Stimulated activated CD4-positive, alpha-beta T cell treated with anti-CD3 and anti-CD28 coated beads, Interleukin-15, amount 100 ng/mL, for 1 hour (primary cell): ENCODE measurements at places on chromosomes 13 and 19.

DNA sequence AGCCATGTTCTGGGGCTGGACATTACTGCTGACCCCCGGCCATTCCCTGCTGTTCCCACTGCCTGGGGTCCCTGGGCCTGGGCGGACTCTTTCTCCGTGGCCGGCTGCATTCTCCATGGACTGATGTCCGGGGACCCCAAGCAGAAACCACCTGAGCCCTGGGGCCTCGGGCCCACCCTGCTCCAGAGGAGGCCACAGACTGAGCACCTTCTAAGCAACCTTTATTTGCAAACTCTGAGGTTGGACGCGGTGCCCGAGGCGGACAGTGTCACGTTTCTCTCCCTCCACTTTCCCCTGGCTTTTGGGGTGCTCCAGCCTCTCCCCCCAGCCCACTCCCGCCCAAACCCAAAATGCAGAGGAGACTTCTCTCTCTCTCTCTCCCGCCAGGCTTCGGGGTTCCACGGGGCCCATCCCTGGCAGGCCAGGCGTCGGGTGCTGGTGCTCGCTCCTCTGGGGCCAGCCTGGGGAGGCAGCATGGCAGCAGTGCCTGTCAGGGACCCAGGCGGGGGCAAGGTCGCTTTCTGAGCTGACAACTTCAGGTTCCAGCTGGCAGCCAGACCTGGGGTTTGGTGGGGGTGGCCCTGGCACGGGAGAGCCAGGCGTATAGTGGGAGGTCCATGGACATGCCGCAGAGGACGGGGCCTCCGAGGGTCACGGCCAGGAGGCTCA, 2.3 kb upstream of the C19orf25 start:
- DNase-seq: no peak

DNA sequence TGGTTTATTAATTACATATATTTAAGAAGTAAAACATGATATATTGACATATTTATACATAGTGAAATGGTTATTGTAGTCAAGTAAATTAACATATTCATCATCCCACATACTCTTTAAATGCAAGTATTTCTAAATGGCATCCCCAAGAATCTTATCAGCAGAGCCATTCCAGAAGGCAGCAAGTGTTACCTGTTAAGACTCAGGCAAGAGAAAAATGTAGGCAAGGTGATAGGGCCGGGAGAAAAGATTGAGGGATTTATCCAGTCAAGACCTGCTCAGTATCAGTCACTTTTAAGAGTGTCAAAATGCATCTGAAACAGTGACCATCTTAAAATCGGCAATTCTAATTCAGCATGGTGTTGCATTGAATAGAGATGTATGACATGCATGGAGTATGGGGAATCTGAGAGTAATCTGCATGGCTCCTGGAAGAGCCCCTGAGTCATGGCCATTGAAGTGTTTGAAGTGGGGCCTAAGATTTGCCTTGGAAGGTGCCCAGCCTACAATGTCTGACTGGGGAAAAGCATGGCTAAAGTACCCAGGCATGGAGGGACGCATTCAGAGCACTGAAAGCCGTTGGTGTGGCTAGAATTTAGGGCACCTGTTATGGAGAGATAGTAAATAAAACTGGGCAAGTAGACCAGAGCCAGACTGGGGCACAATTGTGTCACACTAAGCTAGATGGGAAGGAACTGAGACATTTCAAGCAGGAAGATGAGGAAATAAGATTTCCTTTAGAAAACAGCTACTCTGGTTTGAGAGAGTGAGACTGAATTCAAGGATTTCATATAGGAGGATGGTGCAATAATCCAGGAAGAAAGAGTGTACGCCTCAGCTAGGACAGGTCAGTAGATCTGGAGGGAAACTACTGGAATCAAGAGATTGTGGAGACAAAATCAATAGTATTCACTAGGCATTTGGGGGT, 25.0 kb upstream of the C1QTNF9B start:
- DNase-seq: no peak

DNA sequence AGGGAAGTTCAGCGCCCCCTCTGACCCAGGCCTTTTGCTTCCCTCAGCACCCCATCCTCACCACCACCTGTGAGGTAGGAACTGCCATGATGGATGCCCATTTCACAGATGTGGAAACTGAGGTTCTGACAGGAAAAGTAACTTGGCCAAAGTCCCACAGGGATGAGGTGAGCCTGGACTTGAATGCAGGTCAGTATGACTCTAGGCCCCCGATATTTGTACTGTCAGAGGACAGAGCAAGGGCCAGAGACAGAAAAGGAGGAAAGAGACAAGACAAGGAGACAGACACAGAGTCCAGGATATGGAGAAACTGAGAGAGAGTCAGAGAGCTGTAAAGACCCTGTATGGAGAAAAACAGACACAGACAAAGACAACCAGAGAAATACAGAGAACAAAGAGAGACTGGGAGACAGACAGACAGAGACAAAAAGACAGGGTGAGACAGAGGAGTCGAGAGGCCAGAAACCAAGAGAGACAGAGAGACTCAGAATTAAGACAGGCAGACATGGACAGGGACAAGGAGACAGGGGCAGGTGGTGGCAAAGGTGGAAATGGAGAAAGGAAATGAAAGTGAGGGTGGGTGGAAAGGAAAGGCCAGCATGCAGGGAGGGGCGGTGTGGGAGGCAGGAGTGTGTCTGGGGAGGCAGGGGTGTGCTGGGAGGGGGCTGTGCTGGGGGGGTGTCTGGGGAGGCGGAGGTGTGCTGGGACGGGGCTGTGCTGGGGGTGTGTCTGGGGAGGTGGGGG, 5.0 kb downstream of the ERFL start:
- DNase-seq: no peak

DNA sequence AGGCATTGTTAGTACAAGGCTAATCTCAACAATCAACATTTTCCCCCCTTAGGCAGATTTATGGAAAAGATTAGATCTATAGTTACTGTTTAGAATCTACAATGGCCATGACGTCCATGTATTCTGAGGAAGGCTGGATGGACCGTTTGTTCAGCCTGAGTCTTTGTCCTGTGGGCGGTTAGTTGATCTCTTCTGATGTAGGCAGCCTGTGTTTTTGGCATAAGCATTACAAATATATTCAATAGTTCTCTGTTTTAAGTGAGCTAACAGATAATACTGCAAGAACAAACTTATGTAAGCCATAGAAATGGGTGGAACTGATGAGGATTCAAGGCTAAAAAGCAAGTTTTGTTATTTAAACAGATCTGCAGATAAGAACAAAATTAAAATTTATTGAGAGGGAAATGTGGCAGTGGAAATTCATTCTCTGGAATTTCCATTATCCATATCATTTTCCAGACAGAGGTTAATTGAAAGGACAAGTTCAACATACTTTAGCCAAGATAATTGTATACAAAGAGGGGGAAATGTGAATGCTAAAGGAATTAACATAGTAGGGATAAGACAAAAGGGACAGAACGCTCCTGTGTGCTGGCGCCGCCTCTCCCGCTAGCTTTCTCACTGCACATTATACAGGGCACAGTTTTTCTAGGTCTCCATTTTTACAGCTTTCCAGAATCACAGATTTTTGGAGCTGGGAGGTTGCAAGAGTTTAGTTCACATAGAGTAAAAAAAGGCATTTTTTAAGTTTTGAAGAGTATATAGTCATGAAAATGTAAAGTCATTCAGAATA, 48.6 kb downstream of the FAM124A start:
- no peak for DNase-seq

- DNase-seq: no peak
Measured at GRCh38 chr19:5228932-5229777, 111.5 kb downstream of the PTPRS start.

GRCh38 chr13:42102961-42103865, 54.8 kb downstream of the DGKH start:
- DNase-seq: no peak
